ENCODE measurements at places on chromosomes 6 and 20.

GRCh38 chr6:44064089-44064947, 62.9 kb downstream of the MRPL14 start:
- no peak for DNase-seq

GRCh38 chr6:167819576-167819975, 7.1 kb upstream of the AFDN start:
- no peak for DNase-seq

DNA sequence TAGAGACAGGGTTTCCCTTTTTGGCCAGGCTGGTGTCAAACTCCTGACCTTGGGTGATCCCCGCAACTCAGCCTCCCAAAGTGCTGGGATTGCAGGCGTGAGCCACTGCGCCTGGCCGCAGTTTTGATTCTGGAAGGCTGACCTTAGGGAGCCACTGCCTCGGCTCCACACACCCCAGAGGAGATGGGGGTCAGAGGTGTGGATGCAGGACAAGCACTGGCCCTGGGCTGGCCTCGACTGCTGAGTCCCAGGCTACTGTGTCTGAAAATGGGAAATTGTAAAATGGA, 1.5 kb downstream of the ZBP1 start:
- DNase-seq, result no peak

- DNase-seq, result no peak
Measured at GRCh38 chr6:47785182-47785581, 3.4 kb downstream of the OPN5 start.

- DNase-seq, result no peak
Measured at GRCh38 chr20:56504373-56505005, 20.1 kb upstream of the FAM209A start.

GRCh38 chr6:131197716-131198115, 62.4 kb downstream of the AKAP7 start:
- no peak for DNase-seq

GRCh38 chr6:63510849-63511248, 61.4 kb upstream of the LOC128125822 start:
- no peak for DNase-seq

GRCh38 chr6:106192824-106193223, 106.7 kb downstream of the PRDM1 start:
- no peak for DNase-seq

DNA sequence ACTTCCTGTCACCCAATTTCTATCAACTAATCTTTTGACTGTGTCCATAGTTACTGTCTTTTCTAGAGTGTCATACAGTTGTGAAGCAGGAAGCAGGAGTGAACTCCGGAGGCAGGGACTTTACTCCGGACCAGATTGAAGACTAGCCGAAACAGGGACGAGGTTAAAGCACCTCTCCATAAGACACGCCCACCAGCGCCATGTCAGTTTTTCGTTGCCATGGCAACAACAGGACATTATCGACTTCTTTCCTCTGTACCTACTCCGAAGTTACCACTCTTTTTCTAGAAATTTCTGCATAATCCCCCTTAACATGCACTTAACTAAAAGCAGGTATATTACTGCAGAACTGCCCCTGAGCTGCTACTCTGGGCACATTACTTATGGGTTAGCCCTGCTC, 25.2 kb downstream of the TRIM38 start:
- no peak for DNase-seq

DNA sequence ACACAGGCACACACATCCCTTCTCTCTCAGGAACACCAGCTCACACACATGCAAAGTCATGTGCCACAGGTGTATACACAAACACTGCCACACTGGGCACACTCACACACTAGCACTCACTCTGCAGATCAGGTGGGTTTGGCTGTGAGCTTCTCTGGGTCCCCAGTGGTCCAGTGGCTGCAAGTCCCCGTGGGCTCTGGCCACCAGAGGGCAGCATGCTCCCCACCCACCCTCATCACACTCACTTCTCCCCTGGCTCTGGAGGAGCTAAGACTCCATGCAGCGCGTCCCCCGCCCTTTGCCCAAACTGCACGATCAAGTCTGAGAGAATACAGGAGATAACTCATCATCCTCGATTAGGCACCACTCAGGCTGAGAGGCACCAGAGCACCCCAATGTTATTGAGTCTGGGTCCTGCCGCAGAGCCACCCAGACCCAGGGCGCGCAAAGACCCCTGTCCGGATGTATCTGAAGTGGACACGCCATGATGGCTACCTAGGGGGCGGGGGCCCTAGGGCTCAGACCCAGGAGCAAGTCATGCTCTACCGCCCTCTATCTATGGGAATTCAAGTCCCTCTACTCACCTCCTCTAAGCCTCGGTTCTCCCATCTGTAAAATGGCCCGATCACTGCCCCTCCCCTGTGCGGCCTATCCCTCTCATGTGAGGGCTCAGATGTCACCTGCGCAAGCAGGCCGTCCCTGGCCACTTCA, 90.5 kb downstream of the GRM4 start:
- peak; percentile 41 for DNase-seq

GRCh38 chr6:159726255-159726917, 920 bp upstream of the WTAP start:
- DNase-seq, result no peak

GRCh38 chr6:90941885-90942284, 355.0 kb upstream of the MAP3K7 start:
- no peak for DNase-seq

- DNase-seq, result no peak
Measured at GRCh38 chr6:26158581-26159356, 71.5 kb downstream of the HFE start.

DNA sequence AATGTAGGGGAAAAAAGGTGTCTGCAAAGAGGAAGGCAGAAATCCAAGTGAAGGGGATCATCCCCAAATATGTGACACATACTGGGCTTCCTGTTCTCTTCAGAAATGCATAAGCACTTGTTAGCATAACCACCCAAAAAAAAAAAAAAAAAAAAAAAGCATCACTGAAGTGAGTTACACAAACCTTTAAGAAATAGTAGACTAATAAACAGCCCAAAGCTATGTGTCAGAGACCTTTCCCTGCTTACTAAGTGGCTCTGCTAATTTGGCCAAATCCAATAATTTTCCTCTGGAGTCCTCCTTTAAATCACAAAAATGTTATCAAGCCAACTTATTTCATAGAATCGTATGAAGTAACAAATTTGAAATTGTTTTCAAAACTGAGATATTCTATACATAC, 7.5 kb upstream of the DST start:
- DNase-seq, result no peak

GRCh38 chr6:132392270-132392646, 9.0 kb downstream of the MOXD1 start:
- DNase-seq, result no peak

- DNase-seq, result no peak
Measured at GRCh38 chr6:73558624-73559398, 38.0 kb upstream of the EEF1A1 start.

GRCh38 chr6:37016995-37017394, 11.5 kb downstream of the FGD2 start:
- DNase-seq, result no peak

DNA sequence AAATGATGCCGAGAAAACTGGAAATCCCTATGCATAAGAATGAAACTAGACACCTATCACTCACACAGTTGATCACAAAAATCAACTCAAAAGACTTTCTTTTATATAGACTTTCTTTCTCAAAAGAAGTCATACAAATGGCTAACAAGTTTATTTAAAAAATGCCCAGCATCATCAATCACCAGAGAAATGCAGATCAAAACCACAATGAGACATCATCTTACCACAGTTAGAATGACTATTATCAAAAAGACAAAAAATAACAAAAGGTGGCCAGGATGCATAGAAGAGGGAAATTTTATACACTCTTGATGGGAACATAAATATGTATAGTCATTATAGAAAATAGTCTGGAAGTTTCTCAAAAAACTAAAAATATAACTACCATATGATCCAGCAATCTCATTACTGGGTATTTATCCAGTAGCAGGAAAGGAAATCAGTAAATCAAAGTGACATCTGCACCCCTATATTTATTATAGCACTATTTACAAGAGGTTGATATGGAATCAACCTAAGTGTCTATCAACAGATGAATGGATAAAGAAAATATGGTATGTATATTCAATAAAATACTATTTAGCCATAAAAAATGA, 3.4 kb upstream of the RNF217 start:
- DNase-seq, result no peak

GRCh38 chr6:80547827-80548226, 441.4 kb downstream of the BCKDHB start:
- peak; percentile 21 for DNase-seq

DNA sequence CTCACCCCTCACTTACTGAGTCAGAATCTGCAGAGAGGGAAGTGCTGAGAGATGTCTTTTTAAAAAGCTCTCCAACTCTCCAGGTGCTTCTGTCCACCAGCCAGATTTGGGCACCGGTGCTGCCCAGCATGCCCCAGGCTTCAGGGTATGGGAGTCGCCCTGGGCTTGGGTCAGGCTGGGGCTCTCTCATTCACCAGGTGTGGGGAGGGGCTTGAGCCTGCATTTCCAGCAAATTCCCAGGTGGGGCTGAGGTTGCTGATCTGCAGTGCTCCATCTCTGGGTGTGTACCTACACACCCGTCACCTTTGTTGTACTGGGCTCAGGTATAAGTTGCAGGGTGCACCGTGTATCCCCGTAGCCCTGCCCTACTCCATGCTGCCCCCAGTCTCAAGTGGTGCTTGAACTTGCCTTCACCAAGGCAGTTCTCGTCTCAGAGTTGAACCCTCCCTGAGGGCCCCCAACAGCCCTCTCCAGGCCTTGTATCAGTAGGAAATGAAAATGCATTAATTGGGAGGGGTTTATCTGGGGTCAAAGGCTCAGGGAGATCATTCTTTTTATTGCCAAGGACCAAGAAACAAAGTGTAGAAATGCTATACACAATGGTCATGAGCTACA, 23.5 kb downstream of the PPP1R3G start:
- DNase-seq, result no peak

DNA sequence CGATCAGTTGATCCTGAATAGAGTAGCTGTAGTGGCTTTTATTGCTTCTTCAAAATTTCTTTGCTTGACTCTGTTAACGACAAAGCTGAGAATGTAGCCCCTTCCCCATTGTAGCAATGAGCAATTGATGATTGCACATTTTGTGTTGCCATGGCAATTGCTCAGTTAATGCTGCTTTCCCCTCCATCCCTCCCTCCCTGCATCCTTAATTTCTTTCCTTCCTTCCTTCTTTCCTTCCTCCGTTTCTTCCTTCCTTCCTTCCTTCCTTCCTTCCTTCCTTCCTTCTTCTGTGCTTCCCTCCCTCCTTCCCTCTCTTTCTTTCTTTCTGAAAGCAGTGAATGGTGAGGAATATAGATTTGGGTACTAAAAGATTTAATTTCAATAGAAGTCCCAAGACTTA, 557.3 kb upstream of the MAP3K7 start:
- DNase-seq, result no peak

DNA sequence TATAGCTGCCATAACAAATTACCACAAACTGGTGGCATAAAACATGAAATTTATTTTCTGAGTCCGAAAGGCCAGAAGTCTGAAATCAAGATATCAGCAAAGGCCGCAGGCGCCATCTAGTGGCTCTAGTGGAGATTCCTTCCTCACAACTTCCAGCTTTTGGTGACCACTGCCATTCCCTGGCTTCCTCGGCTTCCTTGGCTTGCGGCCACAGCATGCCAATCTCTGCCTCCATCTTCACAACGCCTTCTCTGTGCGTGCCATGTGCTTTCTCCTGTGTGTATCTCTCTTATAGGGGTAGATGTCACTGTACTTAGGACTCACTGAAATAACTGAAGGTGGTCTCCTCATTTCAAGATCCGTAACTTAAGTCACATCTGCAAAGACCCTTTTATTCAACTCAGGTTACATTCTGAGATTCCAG, 5.4 kb upstream of the PLAGL1 start:
- peak; percentile 26 for DNase-seq

DNA sequence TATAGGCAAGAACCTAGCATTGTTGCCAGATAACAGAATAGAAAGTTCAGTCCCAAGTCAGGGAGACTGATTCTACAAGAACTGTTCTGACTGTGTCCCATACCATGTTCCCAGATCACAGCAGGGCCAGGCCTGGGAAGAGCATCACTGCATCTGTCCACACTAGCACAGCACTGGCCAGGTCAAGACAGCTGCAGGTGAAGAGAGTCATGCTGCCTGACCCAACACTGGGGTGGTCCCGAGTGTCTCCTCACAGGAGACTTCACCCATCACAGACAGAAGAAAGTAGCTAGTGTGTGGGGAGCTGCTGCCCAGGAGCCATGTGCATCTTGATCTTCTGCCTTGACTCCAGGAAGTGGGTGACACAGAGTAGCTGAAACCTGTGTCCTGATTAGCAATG, 1.3 kb upstream of the CST9L start:
- DNase-seq, result no peak

DNA sequence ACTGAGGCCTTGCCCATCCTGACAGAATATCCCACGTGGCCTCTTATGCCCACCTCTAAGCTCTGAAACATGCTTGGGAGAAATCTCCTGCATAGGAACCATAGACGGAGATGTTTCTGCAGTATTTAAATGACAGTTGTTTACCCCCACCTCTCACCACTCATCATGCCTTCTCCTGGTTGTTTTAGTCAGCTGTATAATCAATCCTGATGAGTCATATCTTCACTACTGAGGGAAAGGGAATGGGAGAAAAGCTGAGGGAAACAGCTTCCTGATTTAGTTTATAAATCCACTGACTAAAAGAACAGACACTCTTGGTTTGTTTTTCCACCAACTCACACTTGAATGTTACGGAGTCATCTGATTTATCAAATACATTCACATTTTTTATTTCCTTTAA, 113.2 kb upstream of the TENT5A start:
- DNase-seq, result no peak

DNA sequence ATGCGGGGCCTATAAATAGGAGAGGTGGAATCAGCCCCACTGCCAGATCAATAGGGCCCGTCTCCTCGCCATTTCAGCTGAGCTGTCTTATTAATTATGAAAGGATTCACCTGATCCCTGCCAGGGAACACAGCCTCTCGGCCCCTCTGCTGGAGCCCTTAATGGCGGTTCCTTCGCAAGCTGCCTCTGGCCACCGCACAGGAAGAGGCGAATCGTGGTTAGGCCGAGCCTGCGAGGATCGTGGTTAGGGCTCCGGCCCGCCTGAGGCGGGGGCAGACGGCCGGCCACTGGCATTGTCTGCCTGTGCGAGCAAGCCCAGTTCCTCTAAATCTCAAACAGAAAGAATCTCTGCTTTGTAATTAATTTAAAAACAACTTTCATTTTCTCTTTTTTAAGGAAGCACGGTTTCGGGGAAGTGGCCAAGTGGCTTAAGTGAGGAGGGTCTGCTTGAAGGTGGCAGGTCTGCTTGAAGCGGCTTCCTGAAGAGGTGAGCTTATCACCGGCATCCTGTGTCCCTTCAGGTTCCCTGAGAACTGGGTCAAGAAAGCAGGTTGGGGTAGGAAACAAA, 9.2 kb downstream of the NRN1 start:
- DNase-seq, result no peak

DNA sequence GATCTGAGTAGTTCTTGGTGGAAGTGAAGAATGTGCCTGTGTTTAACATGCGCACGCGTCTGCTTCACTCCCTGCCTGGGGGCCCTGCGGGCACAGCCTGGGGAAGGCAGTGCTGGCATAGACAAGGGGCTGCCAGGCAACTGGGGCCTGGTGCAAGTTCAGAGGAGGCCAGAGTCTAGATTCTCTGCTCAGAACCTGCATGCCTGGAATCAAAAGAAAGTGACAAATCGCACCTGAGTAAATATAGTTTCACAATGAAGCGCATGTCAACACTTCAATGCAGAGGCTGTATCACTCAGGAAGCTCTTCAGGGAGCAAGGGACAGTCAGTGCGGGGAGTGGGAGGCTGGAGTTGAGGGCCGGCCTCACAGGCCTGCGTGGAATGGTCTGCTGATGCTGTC, 24.2 kb upstream of the PPP1R14C start:
- DNase-seq, result no peak
